ENCODE measurements at places on chromosomes 11 and 22.

DNA sequence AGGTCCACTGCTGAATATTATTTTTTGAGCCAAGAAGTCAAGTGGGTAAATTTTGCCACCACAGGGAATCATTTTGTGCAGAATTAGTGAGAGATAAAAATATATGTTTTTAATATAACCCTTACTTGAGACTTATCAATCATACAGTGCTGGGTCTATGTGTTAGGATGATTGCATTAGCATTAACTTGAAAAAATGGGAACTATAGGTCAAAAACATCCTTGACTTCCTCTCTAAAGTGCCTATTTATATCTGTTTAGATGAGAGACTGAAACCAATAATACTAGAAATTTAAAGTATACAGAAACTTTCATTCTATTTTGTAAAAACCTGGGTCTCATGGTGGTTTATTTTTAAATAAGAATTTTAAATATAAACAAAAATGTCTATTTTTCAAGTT lies 65.1 kb upstream of the CARD18 start:
- DNase-seq = no peak

GRCh38 chr11:68551223-68551622 lies 90.7 kb downstream of the PPP6R3 start:
- DNase-seq = no peak

DNA sequence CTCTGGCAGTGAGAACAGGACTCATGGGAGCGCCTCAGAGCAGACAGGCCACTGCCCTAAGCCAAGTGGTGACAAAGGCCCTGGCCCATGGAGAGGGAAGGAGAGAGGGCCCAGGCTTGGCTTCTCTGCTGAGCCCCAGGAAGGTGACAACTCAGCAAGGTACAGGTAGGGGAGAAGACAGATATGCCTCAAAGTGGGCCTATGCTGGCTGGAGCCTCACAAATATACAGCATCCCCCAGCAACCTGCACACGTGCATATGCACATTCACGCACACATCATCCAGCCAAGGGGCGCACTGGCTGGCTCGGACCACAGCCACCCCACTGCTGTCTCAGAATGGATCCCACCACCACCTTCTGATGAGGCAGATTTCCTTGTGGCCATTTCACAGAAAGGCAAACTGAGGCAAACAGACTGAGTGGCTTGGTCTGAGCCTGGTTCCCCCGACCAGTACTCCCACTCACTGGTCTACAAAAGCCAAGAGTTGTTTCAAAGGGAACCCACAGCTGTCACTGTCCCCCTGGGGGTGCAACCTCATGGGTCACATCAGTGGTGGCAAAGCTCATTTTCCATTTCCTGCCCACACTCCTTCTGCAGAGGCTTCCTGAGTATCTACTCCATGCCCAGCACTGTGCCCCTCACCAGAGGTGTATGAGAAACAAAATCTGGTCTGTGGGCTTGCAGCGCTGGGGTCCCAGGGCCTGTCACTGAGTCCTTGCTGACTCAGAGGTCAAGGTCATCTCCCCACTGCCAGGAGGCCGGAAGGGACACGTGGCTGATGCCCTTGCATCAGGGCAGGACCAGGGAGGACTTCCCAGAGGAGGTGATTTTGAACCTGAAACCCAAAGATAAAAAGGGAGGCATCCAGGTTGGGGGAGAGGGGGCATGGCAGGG lies 67.3 kb upstream of the PRR5 start:
- DNase-seq = no peak

GRCh38 chr11:12031856-12032544 lies 23.6 kb upstream of the DKK3 start:
- DNase-seq = no peak

- DNase-seq = no peak
Measured at GRCh38 chr11:120660024-120660565, 148.5 kb downstream of the GRIK4 start.

DNA sequence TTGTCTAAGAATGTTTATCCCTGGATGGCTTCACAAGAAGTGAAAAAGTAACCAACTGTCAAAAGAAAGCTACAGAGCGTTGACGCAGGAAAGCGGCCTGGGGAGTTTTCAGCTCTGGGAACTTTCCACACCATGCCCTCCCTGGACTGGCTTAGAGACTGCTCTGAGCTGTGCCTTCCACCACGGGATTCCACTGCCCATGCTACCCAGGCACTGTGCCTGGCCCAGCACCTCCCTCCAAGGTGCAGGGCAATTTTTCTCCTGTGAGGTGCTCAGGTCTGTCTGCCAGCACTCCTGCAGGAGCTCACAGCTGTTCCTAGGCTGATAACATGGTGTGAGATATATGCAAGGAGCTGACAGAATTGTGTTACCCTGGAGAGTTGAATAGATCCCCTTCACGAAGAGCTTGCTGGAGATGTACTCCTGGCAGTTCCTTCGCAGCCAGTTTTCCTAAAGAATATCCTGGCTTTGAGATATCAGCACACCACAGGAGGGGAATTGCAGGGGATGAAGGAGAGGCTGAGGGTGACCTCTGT lies 258.3 kb upstream of the B3GAT1 start:
- DNase-seq = no peak

DNA sequence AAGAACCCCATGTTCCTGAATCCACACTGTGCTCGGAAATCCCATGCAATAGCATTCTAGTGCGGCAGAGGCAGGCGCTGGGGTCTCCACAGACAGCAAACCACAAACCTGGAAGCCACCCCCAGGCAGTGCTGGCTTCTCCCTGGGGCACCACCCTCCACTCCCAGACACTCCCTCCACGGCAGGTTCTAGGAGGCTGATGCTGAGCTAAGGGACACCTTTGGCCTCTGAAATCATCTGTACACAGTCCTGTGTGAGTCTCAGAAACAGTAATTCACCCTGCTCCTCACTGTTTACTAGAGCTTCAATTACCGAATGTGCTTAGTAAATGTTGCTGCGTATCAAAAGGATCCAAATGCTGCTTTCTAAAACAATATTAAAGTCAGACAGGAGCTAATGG lies 129.3 kb downstream of the EFCAB6 start:
- DNase-seq = no peak

DNA sequence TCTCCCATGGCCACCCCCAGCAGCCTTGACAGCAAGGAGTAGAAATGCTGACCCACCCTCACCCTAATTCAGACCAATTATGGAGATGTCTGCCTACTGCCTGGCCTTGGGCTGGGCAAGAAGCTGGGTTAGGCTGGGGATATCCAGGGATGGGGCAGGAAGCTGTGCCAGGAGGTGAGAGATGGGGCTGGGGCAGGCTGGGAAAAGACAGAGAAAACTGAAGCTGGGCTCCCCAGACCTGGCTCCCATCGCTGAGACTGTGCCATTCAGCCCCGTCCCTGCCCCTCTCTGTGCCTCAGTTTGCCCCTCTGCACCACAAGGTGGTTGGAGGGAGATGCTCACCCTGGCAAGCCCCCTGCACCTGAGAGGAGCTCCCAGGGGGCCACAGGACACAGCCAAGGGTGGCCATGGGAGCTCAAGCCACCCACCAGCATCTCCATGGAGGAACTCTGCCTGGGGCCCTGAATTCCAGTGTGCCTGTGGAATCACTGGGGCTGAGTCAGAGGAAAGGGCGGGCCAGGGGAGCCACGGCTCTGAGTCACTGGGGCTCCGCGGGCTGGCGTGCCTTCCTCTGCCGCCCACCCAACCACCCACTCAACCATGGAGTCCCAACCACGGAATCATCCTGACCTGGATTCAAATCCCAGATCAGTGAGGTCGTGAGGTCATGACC lies 6.0 kb upstream of the CARD10 start:
- DNase-seq = no peak

DNA sequence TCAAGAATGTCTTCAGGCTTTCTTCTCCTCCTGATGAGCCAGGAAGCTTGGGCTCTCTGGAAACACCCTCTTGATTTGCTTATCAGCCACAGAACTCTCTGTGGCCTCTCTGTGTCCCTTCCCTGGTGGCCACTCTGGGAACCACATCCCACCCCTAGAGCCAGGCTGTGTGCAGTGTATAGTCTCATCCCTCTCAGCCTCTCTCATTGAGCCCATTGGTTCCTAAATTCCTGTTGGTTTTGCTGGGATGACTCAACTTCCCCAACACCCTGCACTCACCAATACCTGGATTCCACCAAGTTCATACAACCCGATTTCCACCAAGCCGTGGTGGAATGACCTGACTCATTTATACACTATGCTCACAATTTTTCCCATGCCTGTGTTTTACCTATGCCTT lies 5.2 kb downstream of the IRAG1 start:
- no peak for DNase-seq

- peak; percentile 23 for DNase-seq
Measured at GRCh38 chr11:74726547-74727182, 4.6 kb downstream of the CHRDL2 start.

- DNase-seq = no peak
Measured at GRCh38 chr11:129260750-129261149, 68.6 kb upstream of the ARHGAP32 start.

DNA sequence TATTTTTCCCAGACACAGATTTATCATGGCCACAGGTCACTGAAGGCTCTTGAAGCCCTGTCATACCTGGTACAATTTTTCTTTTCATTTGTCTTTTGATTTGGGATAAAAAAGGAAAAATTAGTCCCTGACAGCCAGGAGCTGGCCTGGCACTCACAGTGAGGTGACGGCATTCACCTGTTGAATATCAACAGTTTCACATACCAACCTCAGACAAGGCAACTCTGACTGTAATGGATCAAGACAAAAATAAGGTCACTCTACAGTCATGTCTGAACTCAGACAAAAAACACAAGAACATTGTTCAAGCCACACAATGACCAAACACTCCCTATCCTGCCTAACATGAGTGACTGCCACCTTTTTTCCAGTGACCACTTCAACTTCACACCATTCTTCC lies 392.9 kb downstream of the TENM4 start:
- no peak for DNase-seq

- DNase-seq = no peak
Measured at GRCh38 chr11:102733232-102733875, 8.6 kb upstream of the MMP8 start.

DNA sequence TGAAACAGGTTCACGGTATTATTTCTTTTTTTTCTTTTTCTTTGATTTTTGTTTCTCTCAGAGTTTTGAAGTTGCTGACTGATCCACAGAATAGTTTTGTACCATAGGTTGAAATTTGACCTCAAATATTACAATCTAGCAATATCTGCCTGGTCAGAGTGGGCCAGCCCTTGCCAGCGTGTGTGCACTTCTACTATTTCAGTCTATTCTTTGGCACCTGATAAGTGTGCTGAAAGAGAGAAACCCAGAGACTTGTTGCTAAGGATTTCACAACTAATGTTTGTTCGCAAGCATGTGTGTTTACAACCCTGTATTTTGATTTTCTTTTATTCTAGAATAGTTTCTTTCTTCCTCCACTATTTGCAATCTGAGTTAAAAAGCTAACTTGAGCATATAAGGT lies 1125.2 kb upstream of the CNTN5 start:
- DNase-seq = no peak

DNA sequence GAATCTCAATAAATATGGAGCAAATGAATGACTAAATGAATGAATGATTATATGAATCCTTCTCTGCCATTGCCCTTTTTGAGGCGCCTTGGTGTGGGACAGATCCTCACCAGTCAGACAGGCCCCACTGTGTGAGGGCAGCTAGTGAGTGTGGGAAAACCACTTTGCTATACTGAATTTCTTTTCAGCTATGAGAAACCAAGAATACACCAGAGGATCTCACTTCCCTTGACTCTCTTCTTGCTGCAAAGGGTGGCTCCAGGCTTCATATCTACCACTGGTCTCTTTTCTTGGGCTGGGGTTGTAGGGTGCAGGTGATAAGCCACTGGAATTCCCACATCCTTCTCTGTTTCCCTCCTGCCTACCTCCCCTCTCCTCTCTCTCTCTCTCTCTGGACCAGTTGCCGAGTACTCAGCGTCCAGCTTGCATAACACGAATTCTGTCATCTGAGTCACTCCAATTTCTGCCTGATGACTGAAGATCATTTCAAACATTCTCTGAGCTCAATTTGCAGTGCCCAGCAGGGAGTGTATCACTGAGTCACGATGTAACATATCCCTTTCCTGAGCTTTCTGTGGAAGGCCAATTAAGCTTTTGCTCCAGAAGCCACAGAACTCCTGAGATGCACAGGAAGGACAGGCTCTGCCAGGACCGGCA lies 304.3 kb upstream of the NCAM1 start:
- no peak for DNase-seq

- no peak for DNase-seq
Measured at GRCh38 chr22:42327462-42328129, 57.1 kb upstream of the TCF20 start.

- DNase-seq = no peak
Measured at GRCh38 chr11:68584991-68585524, 99.3 kb upstream of the GAL start.

- DNase-seq = no peak
Measured at GRCh38 chr11:47044119-47044518, 107.6 kb downstream of the CSTPP1 start.

DNA sequence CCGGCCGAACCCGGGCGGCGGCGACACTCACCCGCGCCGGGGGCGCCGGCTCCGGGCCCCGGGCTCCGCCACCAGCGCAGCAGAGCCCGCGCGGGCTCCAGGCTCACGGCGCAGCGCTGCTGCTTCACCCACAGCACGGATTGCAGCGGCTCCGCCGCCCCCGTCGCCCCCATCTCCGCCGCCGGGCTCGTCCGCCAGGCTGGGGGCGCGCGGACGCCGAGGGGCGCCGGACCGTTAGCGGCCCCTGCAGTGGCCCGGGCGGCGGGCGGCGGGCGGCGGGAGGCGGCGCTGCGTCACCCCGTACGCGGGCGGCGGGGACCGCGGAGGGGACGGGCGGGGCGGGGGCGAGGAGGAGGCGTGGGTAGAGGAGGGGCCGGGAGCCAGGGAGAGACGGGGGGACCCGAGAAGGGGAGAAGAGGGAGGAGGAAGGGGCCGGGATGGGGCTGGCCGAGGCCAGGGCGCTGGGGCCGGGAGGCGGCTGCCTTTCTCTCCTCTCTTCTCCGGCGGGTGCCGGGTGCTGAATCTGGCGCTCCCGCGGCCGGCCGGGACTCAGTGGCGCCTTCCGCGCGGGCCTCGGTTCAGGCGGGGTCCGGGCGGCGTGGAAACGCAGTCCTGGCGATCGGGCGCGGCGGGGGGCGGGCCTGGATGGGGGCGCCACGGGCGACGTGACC lies at the start of gene CERK:
Gene CERK, minus strand, starts transcription at position 277 of the 671 bp plus-strand sequence. Its CDS starts 104 bp downstream, at position 173.
- DNase-seq = no peak

- DNase-seq = no peak
Measured at GRCh38 chr11:128419012-128419767, 168.2 kb downstream of the ETS1 start.

- no peak for DNase-seq
Measured at GRCh38 chr11:57430952-57431351, 4.0 kb upstream of the SLC43A3 start.

DNA sequence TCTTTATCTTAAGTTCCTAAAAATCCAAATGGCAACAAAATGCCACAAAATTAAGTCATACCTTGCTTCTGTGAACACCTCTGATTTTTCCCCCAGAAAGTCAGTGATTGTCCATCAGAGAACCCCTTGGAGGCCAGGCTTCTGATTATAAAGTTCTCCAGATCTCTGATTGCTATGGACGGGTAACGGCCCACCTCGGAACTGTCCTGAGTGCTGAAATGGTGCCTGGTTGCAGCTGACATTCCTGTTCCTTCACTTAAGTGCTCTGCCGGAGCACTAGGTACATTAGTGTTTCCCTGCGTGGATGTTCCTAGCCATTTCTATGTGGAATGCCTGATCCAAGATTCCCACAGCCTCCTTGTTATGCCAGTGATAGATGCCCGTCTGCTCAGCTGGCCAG lies 85.0 kb downstream of the CHST1 start:
- no peak for DNase-seq

Data from NCI-H1694 treated with DMSO at 0.1 percent for 48 hours (cell line).